Regular cardiac myocyte (primary cell): ENCODE measurements at places on chromosomes 5 and 9. TPM values are rescaled to one million over a fixed set of nuclear protein-coding genes. Genes with fewer than 3 reads are reported as not detected.

The SAPCD2 gene
- total RNA-seq = 0.85 and 10.4 TPM in 2 replicates

The RASGRF2 gene
- total RNA-seq = 3.9 and 5.4 TPM in 2 replicates

The PCDHB14 gene
- 0.58 and 2.5 TPM in 2 replicates for total RNA-seq

The RASGEF1C gene
- total RNA-seq = not detected in 2 replicates

The CCNG1 gene
- 207 and 481 TPM in 2 replicates for total RNA-seq

The LCN15 gene
- not detected in 2 replicates for total RNA-seq

The GRXCR2 gene
- total RNA-seq = not detected in 2 replicates

The OTULINL gene
- total RNA-seq = 0.19 and 0.56 TPM in 2 replicates

The NDUFS6 gene
- 32.7 and 94.9 TPM in 2 replicates for total RNA-seq

The SPINK5 gene
- not detected in 2 replicates for total RNA-seq

The CENPK gene
- total RNA-seq = 9.0 and 25.7 TPM in 2 replicates

The LCN9 gene
- not detected in 2 replicates for total RNA-seq
